ENCODE measurements at places on chromosomes 1 and 21.

GRCh38 chr1:119984771-119985170 lies 84.7 kb downstream of the NOTCH2 start:
- no peak for DNase-seq

GRCh38 chr1:86389307-86389706 lies 6.8 kb downstream of the ODF2L start:
- no peak for DNase-seq

DNA sequence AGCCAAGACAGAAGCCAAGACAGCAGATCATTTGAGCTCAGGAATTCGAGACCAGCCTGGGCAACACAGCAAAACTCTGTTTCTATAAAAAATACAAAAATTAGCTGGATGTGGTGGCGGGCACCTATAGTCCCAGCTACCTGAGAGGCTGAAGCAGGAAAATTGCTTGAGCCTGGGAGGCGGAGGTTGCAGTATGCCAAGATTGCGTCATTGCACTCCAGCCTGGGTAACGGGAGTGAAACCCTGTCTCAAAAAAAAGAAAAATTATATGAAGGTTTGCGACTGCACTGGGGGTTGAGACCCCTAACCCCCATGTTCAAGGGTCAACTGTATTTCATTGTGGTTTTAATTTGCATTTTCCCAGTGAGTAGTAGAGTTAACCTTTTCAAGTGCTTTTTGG lies 16.3 kb downstream of the RNF11 start:
- no peak for DNase-seq

DNA sequence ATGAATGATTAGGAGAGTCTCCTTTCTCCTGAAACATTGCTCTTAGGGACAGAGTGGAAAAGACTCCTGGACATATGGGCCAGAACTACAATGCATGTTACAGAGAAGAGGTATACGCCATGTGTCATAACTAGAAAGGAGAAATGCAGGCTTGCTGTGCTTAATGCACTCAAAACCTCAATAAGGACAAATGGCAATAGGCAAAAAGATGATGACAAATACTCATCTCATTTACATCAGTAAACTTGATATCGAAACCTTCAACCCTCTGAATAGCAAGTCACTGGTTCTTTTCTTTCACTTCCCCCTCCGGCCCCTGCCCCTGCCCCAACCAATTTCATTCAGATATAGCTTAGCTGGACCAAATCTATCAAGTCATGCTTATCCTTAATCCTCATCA lies 1.9 kb upstream of the GPR88 start:
- DNase-seq: no peak

DNA sequence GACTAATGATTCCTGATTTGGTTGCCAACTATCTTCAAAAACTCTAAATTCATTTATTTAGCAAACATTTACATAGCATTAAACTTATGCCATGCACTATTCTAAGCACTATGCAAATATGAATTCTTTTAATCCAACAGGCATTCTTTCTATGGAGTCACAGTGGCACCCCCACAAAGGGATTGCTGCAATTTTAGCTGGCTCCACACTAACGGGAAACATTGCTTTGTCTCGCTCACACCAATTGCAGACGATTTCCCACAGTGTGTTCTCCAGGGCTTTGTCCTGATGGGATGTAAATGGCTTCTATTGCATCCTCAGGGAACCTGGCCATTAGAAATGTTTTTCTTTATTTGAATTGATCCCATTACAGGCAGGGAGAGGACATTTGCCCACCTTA lies 259.1 kb downstream of the BARHL2 start:
- no peak for DNase-seq

- DNase-seq: no peak
Observed at GRCh38 chr1:201771466-201771865, 57.5 kb upstream of the IPO9 start.

- DNase-seq: peak; percentile 89
Observed at GRCh38 chr1:12480748-12481362, 137.2 kb downstream of the DHRS3 start.

DNA sequence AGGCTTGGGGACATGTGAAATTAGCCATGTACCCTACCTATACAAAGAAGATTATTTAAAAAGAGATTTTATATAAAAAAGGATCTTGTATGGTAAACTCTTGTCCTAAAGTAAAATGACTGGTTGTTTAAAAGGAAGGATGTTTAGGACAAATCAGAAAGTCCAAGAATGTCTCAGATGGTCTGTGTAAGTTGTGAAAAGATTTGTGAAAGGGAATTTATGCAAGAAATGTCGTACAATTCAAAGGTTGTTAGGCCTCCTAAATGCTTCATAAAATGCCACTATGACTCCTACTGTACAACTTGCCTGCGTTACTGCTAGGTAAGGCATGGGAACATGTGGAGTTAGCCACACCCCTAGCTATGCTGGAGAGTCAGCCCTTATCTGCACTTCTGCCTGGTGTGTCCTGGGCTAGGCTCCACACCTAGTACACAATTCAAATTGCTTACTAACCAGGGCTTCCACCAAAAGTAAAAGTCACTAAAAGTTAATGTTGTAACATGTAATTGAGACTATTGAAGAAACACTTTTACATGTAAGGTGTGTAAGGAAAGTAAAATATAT lies 19.7 kb downstream of the PRDX6 start:
- DNase-seq: no peak

DNA sequence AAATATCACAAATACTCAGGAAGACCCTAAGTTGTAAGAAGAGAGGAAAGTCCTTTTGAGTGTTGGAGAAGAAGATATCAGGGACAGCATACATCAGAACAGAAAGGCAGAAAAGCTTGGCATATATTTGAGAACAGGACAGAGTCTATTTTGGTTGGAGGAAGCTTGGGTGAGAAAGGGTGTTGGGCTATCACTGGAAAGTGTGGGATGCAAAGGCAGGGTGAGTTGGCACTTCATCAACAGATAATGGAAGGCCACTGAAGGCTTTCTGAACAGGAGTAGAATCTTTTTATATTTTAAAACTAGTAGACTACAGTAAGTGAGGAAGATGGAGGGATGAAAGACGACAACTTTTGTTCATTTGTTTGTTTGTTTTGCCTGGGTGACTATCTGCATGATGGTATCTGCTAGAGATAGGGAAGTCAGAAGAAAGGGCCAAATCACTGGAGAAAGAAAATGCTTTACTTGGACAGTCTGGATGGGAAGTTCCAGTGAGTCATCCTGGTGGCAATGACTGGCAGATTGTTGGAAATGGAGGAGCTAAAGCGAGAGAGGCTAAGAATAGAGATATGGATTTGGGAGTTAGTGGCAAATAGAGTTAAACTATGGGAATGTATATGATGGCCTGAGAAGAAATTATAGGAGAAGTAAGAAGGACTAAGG lies 33.7 kb upstream of the KCNA2 start:
- DNase-seq: no peak

- no peak for DNase-seq
Observed at GRCh38 chr1:171090604-171091003, at the start of gene FMO3. TSS of gene FMO3 (plus strand) at chr1:171090905. CDS start at chr1:171092659, 1,754 bp downstream.

DNA sequence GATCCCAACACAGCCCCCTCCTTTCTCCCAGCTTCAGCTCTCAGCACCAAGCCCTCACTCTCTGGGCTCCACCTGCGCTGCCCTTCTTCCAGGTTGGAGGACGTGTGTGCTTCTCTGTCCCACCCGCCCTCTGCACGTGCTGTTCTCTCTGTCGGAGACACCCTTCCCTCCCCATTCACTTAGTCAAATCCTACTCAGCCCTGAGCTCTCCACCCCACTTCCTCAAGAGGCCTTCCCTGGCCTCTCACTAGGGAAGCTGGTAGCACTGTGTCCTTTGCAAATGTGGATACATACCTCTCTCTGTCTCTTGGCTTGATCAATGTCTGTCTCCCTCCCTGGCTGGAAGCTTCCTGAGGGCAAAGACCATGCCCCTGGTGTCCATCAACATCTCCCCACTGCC lies 43.0 kb downstream of the TNFRSF8 start:
- DNase-seq: no peak

DNA sequence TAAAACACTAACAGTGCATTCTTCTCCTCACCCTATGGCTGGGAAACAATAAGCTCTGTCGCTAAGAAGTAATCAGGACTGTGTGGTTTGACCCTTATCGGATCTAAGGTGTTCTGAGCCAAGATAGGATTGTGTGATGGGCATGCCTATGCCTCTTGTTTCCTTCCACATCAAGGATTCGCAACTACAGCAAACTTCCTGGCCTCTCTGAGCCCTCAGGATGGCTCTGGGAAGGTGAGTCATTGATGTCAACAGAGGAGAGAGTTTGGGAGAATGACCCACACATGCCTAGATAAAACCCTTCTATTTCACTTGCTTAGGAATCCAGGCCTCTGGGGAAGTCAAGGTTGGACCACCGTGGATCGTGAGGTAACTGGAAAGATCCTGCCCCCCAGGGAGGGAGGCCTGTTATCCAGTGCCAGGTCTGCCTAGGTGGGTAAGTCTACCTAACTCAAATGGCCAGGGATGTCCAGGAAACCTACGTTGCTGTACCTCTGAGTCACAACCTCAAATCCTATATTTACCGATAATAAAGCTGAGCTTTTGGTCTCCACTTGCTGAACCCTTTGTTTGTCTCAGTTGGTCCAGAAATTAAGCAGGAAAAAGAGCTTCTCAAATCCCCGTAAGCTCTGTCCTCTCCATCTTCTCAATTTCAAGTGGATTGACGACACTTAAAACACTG lies 27.4 kb downstream of the TIAM1 start:
- no peak for DNase-seq

DNA sequence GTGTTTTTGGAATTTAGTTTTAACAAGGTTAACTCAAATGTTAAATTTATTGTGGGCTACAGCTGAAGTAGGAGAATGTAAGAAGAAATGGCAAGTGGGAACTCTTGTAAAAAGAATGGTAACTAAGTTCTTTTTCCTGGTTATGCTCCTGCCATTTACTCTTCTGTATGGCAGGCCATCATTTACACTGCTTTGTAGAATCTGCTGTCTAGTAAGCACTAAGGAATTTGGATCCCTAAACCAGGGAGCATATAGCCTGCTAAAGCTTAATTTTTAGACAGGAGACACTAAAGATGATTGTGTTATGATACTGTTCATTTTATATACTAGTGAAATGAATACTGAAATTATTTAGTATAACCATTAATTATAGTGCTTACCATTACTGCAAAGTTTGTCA lies 85.3 kb downstream of the CAMTA1 start:
- DNase-seq: no peak

DNA sequence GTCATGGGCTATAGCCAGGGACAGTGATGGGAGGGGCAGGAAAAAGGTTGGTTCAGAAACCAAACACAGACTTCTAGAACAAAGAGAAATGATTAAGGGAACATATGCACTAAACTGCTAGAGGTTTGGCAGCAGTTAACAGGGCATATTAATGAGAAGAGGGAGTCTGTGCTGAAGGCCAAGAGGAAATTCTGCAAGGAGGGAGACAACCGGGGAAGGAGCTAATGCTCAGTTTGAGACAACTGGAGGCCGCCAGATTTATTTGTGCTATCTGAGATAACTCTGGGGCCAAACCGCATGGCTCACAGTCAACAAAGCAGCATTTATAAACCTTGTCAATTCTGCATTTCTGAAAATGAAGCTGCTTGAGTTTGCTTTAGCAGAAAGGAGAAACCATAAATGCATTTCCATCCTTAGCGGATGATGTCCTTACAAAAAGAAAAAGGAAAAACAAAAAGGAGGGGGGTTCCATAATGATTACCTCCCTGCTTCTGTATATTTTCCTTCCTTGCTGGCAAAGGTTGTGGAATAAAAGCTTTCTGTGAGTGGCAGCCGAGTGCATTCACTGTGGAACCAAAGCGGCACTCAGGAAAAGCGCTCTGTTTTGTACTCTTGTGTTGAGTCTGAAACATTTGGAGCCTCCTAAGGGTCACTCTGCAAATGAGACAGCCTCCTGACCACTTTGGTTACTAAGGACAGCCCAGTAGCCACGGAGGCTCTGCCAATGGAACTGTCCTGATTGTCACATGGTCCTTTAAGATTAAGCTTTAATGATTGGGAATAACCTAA lies 70.3 kb downstream of the SIM2 start:
- no peak for DNase-seq

DNA sequence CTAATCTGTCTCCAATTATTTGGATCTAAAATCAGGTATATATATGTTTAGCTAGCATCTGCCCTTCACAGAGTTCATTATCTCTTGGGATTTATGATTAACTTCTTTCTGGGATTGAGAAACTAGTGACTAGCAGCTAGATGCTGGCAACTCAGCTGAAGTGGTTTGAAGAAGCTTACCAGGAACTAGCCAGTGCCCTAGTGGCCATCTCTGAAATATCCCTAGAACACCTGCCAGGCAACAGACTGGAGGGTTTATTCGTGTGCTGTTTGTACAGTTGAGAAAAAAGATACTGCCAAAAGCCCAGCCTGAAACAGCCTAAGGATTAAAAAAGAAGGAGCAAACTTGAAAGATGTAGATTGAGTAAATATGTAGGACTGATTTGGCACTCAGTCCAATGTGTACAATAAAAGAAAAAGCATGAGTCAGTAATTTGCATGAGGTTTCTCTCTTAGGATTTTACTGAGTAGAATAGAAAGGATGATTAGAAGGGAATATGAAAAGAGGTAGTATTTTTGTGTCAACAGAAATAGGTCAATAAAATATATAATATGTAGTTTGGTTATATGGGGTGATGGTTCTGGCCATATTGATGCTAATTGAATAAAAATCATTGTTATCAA lies 1144.6 kb upstream of the ADGRL2 start:
- DNase-seq: no peak

GRCh38 chr1:72606216-72606810 lies 324.0 kb upstream of the NEGR1 start:
- DNase-seq: no peak

- peak; percentile 32 for DNase-seq
Observed at GRCh38 chr1:85465099-85465785, at the start of gene DDAH1. TSS of gene DDAH1 (minus strand) at chr1:85465159. CDS start at chr1:85465045, 114 bp downstream.

- DNase-seq: no peak
Observed at GRCh38 chr1:110053552-110054428, 16.7 kb downstream of the ALX3 start.

GRCh38 chr1:179036844-179037465 lies 11.3 kb downstream of the FAM20B start:
- no peak for DNase-seq

- DNase-seq: no peak
Observed at GRCh38 chr1:183144752-183145151, 41.3 kb upstream of the LAMC2 start.

DNA sequence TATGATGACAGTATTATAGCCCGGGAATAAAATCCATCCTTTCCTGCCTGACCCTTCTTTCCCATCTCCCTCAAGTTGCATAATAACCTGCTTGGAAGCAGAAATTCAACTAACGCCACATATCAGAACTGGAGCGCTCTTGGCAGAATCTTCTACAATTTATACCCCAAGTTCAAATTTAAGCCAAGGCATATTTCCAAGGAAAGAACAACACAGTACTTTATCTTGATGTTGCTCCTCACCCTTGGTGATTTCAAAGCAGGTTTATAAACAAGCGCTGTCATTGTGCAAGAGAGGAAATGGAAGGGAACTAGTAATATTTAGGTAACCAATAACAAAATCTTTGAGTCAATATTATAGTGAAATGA lies 38.0 kb upstream of the PTGFRN start:
- no peak for DNase-seq

DNA sequence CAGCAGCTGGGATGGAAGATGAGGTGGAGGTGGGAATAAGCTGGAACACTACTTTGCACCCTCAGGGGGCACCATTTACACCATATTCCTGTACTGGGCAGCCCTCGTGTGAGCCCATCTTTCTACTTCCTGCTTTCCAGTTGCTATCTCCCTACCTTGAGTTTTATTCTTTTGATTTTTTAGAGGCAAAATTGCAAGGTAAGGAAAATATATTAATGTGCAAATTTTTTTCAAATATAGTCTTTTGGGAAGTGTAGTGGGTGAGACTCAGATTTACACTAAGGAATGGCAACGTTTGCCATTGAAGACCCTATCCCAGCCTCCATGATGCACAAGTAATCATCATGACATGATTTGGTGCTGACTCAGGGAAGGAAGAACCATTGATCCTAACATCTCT lies 31.1 kb upstream of the DUSP23 start:
- no peak for DNase-seq

- DNase-seq: no peak
Observed at GRCh38 chr1:154874465-154874864, 4.4 kb upstream of the KCNN3 start.
